ENCODE measurements at places on chromosomes 5 and 9. TPM values are rescaled to one million over a fixed set of nuclear protein-coding genes. Genes with fewer than 3 reads are reported as not detected.

PALM2AKAP2 gene
- polyA plus RNA-seq: 11.0 TPM

PCDHGA8 gene
- 0.60 TPM for polyA plus RNA-seq

C5orf58 gene
- 0.25 TPM for polyA plus RNA-seq

OTP gene
- not detected for polyA plus RNA-seq

CENPK gene
- 70.1 TPM for polyA plus RNA-seq

RAI14 gene
- 102 TPM for polyA plus RNA-seq

MLANA gene
- 1.0 TPM for polyA plus RNA-seq

- no peak for DNase-seq
Observed at GRCh38 chr5:112762113-112762810, 24.6 kb downstream of the APC start.

GRCh38 chr9:119273325-119273904, 95.8 kb downstream of the BRINP1 start:
- no peak for DNase-seq

- DNase-seq: no peak
Observed at GRCh38 chr9:116939614-116940013, 252.5 kb downstream of the TRIM32 start.

DNA sequence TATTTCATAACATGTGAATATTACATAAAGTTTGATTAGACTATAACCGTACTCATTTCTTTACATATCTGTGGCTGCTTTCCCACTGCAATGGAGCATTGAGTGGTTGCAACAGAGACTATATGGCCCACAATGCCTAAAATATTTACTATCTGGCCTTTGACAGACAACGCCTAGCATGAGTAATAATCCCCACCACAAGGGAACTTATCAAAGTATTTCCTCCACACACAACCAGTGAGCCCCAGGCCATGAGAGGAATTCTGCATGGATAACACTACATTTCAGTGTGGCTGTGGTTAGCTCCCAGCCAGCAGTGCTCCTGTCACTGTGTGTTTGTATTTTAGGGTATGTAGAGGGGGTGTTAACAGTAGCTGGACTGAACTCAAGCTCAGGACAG, 54.8 kb downstream of the FAM81B start:
- no peak for DNase-seq

- no peak for DNase-seq
Observed at GRCh38 chr9:96154081-96154480, 147.9 kb downstream of the HSD17B3 start.

DNA sequence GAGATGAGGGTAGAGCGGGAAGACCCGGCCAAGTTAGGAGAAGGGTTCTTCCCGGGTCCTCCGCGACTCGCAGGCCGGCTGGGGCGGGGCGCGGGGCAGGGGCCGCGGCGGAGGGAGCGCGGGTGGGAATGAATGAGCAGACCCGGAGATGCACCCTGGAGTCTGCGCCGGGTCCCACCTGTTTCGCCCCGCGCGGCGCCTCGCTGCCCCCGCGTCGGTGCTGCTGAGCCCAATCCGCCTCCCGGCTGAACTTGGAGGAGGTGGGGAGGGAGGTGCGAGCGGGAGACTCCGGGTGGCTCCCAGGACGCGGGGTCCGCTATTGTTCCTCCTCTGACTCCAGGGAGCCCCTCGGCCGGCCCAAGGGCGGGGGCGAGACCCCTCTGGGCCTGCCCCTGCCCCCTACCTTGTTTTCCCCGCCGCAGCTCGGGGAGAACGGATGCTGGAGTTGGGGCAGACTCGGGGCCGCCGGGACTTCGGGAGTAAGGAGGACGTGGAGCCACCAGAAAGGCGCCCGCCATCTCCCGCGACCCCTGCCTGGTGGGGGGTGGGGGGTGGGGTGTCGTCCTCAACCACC, 659 bp downstream of the RAI14 start:
- DNase-seq: peak; percentile 29

DNA sequence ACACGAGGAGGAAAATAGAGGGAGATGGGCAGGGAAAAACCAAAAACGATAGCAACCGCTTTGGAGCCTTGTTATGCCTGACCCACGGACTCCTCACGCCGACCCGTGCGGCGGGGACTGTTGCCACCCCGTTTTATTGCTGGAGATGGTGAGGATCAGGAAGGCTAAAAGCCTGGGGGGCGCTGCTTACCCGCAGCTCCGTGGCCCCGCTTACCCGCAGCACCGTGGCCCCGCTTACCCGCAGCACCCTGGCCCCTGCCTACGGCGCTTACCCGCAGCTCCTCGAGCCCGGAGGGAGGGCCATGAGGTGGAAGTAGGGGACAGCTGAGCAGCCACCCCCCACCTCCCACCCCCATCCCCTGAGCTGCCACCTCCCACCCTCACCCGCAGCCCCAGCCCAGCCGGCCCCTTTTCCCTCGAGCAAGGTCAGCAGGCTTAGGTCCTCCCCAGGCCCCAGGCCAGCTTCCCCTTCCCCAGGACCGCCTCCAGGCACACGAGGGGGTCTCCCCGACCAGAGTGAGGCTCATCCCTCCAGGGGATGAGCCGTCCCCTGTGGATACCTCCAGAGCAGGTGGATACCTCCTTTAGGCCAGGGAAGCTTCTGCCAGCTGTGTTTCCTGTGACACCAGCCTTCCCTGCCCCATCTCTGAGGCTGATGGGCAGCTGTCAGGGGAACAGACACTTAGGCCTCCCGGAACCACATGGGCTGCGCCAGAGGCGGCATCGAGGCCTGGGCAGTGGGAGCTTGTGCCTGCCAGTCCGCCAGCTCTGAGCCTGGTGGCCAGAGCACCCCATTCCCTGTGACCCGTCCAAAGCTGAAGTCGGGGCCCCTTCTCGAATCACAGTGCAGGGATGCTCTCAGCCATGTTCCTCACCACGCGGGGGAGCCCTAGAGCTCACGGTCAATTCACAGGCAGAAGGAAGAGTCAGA, 92.3 kb downstream of the LMX1B start:
- DNase-seq: no peak

- no peak for DNase-seq
Observed at GRCh38 chr9:76701441-76702039, 62.7 kb upstream of the PCA3 start.

DNA sequence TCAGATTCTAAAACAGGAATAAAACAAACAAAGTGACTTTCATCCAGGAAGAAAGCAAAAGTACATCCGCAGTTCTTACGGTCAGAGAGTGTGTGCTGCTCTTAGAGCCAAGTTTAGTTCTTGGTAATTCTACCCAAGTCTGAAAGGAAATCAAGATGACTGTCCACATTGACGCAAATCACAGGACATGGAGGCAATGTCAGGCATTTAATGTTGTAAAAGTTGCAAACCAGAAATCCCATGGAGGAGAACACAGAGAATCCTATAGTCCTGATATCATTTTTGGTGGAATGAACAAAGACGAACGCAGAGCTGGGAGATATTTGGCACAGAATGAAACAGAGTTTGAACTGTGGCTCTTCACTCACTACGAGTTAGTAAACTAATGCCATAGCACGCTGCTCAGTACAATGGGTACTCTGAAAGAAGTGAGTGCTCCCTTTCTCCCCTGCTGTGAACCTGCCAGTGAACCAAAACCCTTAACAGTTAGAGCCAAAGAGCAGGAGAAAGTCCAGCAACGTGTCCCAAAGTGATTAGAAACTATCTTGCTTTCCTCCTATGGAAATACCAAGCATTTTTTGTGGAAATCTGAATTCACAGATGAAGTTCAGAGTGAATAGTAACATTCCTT, 74.3 kb downstream of the MUSK start:
- DNase-seq: peak; percentile 20

DNA sequence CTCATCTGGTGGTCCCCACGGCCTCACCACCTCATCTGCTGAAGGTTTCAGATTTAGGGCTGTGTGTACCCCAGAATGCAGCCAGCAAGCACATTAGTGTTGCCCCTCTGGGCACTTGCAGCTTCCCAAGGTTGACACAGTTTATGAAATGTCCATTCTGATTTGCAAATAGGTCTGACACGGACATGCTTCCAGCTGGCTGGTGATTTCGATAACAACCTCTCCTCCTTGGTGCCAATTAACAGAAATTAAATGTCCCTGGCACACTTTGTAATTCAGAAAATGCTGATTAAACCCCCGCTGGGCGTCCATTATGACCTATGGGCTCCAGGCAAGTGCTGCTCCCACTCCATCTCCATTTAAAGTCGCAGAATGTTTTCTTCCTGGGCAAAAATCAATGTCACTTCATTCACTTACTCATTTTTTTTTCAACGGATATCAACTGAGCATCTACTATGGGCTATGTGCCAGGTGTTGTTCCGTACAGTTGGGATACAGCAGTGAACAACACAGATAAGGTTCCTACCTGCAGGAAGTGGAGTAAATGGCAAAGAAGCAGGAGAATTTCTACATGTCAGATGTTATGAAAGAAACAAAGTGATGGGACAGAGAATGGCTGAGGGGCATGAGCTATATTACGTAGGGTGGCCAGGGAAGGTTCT, 32.0 kb downstream of the PLAC8L1 start:
- no peak for DNase-seq

- DNase-seq: no peak
Observed at GRCh38 chr5:8857051-8857450, 688.8 kb downstream of the SEMA5A start.

- DNase-seq: no peak
Observed at GRCh38 chr9:134247918-134248631, 78.2 kb upstream of the RXRA start.

GRCh38 chr5:64811050-64811640, 42.4 kb downstream of the CWC27 start:
- DNase-seq: peak; percentile 40

DNA sequence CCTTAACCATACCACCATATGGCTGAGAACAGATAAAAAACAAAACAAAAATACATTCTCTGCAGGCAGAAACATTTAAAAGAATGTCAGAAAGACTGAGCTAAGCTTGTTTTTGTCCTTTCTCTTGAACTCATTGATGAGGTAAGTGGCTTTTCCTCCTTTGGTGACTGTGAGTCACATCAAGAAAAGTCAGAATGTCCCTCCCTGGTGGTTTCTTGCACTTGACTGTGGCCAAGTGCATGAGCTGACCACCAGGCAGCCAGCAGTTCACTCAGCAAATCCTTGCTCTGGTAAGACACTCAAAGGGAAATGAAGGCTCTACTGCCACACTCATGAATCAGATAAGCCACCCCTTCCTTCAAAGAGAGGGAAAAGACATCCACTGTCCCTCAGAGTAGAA, 970.9 kb downstream of the TAF11L14 start:
- no peak for DNase-seq

DNA sequence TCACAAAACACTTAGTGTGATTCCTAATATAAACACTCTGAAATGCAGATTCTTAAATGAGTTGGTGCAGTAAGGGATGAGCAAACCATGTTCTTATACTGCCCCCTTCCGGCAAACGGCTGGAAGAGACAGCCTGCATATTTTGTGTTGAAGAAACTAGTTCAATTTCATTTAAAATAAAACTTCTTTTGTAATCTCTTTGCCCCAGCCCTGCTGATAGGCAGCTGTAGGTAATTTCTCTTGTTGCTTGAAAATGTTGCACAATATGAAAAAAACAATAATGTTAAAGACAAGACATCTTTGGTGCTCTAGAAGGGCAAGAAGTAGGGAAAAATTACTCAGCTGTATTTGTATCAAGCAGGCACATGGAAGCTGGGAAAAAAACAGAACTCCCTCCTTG, 89.7 kb upstream of the CCNG1 start:
- peak; percentile 65 for DNase-seq

DNA sequence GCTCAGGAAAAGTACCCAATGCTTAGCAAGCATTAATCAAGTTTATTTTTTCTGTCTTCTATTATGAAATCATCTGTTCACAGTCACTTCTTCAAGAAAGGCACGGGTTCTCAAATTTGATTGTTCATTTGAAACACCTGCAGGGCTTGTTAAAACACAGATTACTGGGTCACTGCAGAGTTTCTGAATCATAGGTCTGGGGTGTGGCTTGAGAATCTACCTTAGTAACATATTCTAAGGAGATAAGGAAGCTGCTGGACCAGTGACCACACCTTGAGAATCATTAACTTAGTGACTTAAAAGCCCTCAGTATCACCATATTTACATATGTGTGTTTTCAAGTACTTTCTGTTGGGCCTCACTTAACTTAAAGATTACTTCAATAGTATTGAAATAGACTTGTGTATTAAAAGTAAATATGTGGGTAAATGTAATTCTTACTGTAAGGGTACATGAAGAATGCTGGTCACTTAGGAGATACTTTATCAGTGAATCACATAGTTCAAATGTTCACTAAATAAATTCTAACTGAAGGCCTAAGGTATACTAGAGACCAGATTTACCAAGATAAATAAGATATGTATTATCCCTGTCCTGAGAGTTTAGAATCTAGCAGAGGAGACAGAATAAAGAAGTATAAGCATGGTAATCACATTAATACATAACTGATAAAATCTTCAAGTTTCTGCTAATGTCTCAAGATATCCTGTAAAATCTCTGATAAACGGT, 1342.1 kb upstream of the C9orf72 start:
- no peak for DNase-seq

- DNase-seq: no peak
Observed at GRCh38 chr5:144298658-144299057, 128.0 kb downstream of the KCTD16 start.

GRCh38 chr9:27628311-27628710, 55.0 kb upstream of the C9orf72 start:
- DNase-seq: no peak

DNA sequence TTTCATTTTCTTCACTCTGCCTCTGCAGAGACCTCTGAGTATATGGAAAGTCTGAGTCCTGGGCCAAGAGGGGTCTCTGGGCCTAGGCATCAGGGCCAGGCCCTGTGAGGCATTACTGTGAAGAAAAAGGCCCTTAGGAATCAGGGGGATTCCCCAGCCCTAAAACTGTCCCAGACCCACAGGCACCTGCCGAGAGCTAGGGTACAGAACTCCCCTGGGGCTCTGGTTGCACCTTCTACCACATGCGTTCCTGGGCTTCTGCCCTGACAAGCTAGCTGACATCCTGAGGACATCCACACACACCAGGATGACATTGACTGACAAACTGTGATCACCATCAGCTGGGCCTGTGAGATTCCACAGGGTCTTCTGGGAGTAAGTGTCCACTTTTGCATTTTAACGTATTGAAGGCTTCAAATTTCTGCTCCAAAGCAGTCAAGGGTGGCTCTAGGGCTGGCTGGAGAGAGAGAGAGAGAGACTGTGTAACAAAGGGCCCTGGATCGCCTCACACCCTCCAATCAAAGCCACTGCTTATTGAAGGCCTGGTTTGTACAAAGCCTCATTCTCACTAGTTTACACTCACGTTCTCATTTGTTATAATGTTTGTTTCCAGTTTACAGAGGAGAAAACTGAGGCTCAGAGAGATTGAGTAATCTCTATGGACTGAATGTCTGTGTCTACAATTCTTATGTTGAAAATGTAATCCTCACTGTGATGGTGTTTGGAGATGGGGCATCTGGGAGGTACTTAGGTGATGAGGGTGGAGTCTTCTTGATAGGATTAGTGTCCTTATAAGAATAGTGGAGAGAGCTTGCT, 45.1 kb downstream of the TGFBI start:
- no peak for DNase-seq

- no peak for DNase-seq
Observed at GRCh38 chr5:150246835-150247234, 42.7 kb downstream of the CAMK2A start.

DNA sequence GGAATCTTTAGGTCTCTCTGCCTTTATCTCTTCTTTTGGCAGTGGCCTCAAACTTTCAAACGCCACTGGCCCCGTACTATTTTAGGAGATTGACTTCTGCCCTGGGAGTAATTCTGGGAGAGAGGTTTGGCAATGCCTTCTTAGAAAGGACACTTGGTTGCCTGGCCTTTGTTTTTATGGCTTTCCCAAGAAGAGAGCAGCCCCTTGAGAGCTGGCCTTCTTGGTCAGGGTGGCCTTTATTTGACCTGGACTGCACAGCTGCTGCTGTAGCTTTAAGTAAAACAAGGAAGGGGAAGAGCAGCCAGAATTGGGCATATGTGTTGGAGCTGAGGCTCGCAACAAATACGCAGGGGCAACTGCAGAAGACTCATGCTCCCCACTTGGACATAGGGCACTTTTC, 60.8 kb downstream of the PTPN3 start:
- DNase-seq: no peak

- DNase-seq: no peak
Observed at GRCh38 chr5:77568082-77568481, 70.4 kb downstream of the OTP start.

Data from left kidney (tissue), 8 donors.